ENCODE measurements at places on chromosomes 12 and 14.

DNA sequence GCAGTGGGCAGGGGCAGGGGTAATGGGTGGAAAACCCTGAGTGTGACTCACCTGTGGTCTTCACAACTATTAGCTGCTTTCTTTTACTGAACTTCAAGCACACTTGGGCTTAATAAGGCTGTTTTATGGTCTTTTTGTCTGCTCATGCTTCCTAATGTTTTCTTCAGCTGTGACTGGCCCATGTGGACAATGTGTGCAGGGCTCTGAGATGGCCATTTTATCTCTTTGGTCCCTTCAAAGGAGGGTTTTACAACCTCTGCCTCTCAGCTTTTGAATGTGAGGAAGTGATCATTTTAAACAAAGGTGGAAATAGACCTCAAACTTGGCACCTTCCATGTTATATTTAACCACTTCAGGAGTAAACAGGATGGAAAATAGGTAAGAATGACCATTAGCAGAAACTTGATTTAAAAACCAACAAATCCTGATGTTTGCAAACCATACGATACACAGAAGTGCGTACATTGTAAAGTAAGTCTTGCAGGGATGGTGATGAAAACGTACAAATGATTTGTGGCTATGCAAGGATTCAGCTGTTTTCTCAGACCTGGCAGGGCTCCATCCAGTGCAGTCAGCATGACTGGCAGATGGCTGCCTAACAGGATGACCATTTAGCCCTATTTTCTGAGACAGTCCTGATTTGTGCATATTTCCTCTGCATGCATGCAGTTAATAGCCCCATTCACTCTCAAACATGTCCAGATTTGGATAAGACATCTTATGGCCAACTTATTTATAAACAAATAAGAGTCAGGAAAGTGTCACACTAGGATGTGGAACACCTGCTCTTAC, 103.2 kb downstream of the SLC38A4 start:
- peak; percentile 68 for DNase-seq

DNA sequence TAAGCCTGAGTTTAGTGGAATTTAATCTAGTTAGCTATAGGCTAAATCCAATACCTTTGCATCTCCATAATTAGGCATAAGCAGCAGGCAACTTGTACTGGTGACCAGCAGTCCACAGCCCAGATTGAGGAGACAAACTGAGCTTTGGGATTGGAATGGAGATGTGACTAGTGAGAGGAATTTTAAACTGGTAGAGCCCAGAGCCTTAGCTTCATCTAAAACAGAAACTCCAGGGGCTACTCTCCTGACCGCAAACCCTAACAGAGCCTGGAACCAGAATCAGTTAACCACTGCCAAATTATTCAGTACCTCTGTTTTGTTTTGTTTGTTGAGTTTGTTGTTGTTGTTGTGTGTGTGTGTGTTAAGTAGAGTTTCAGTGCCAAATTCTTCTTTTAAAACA, 53.2 kb downstream of the TSPAN19 start:
- no peak for DNase-seq

GRCh38 chr12:88623777-88624548, 43.7 kb upstream of the KITLG start:
- no peak for DNase-seq

GRCh38 chr14:86091811-86092210, 561.9 kb downstream of the FLRT2 start:
- peak; percentile 17 for DNase-seq

GRCh38 chr14:69713993-69714679, 52.8 kb upstream of the SRSF5 start:
- DNase-seq = no peak

GRCh38 chr12:7099290-7099996, 7.2 kb upstream of the C1R start:
- no peak for DNase-seq

DNA sequence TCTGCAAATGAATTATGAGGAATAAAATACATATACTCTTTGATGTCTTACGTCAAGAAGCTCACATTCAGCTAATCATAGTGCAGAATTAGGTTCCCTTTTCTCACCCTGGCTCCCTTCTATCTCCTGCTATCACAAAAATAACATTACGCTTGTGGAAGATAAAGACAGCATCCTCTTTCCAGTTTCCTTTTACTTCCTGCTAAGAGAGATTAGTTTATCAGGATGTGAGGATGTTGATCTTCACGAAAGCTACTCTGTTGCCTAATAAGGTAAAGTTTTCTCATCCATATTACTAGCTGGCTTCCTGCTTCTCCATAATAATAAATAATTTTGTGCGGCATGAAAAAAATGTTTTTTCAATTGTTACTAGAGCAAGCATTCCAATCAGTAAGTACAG, 217.7 kb upstream of the DCN start:
- no peak for DNase-seq

Measured in foreskin fibroblast (primary cell).